ENCODE measurements at places on chromosomes 3 and 15.

GRCh38 chr3:123528130-123528529 lies 56.7 kb downstream of the HACD2 start:
- DNase-seq: no peak

DNA sequence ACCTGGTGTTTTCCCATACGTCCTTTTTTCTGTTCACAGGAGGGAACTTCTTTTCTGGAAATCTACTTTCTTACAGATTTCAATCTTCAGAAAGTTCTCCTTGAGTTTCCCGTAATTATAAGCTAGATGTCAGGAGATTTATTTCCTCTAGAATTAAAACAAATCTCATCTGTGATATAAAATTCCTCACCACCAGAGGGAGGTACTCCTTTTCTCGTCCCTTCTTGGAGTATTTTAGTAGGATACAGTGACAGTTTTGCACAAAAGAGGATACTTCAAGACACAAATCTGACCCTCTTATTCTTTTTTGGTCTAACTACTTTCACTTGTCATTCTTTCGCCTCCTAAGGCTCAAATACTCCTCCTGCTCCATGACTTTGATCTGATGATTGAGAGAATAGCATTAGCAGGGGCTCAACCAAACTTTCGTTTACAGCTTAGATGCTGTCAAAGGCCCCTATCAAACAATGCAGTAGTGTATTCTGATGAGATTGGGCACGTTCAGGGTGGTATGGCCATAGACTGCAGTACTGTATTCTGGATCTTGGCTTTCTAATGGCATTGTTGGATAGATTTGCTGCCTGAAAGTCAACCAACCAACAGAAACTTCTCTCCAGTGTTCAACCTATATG lies 38.0 kb downstream of the TMEM41A start:
- DNase-seq: no peak

DNA sequence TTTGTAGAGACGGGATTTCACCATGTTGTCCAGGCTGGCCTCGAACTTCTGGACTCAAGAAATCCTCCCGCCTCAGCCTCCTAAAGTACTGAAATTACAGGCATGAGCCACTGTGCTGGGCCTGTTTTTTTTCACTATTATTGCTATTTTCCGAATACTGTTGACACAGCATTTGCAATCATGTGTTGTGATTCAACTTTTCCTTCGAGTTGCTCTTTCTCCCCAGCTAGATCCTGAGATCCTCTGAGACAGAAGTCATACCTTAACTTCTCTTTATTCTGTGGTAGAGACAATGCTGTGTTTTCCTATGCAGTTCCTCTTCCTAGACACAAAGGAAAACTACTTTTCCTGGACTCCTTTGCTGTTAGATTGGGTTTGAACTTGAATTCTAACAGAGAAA lies 46.4 kb upstream of the USP3 start:
- no peak for DNase-seq

DNA sequence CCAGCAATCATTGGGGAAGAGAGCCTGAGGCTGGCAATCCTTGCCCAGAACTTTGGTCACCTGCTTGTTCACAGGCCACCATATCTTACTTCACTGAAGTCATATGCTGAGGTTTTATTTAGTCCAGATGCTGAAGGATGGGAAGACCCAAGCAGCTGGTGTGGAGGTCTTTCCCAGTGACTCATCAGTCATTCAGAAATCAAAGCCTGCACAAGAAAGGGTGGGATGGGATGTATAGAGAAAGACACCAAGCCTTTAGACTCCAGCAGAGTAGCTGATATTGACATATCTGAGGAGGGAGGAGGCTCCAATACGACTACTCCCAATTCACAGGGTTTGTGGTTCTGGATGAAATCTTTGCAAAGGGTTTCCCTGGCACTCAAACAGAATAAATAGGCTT lies 13.0 kb upstream of the PHLDB2 start:
- no peak for DNase-seq

DNA sequence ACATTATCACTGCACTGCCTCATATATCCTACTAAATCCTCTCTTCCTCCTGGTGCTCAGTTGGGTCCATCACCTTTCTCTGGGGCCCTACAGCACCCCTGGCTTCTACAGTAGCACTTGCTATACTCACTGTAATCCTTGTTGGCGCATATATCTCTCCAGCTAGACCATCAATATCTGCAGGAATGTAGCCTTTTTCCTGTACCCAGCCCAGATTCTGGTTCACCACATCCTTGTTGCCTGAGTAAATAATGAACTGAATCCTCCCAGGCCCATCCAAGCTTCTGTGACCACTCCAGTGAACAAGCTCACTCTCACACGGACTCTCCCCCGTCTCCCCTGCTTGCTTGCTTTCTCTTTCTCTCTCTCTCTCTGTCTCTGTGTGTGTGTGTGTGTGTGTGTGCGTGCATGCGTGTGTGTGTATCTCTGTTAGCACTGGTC lies 62.5 kb upstream of the LIPC start:
- DNase-seq: no peak

DNA sequence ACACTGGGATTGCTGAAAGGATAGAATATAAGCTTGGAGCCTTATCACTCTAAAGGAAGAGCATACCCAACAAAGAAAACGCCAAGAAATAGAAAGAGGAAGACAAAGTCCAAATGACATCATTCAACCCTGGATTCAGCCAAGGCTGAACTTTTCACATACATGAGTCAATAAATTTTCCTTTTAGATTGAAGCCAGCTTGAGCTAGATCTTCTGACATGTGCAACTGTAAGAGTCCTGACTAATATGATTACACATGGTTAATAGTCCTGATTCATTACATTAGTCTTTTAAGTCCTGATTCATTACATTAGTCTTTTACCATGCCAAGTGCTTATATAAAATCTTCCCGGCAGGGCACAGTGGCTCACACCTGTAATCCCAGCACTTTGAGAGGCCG lies 13.6 kb upstream of the DENND6A start:
- no peak for DNase-seq

DNA sequence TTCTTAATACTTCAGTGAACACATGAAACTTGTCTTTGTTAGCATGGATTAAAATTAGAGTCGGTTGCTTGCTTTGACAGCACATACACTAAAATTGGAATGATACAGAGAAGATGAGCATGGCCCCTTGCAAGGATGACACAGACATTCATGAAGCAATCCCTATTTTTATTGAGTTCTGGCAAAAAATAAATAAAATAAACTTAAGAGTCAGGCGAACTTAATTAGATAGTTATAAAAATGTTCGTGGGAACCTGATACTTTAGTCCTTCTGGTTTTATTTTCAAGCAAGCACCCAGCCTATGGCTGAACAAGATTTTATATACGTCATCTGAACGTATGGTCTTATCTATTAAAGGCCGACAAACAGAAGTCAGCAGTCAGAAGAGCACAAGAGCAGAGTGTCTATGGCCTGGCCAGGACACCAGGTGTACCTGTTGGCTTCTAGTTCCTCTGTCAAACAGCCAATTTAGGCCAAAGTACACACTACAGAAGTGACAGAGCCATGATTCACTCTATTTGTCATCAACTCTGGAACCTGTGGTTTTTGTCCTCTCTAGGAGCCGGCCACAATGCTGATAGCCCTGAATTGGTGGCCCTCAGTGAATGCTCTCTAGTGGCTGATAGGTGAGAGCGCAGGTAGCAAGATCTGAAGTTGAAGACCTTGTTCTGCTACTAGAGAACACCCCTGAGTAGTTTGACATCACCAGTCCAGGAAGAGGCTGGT lies 64.3 kb downstream of the LEO1 start:
- peak; percentile 71 for DNase-seq

DNA sequence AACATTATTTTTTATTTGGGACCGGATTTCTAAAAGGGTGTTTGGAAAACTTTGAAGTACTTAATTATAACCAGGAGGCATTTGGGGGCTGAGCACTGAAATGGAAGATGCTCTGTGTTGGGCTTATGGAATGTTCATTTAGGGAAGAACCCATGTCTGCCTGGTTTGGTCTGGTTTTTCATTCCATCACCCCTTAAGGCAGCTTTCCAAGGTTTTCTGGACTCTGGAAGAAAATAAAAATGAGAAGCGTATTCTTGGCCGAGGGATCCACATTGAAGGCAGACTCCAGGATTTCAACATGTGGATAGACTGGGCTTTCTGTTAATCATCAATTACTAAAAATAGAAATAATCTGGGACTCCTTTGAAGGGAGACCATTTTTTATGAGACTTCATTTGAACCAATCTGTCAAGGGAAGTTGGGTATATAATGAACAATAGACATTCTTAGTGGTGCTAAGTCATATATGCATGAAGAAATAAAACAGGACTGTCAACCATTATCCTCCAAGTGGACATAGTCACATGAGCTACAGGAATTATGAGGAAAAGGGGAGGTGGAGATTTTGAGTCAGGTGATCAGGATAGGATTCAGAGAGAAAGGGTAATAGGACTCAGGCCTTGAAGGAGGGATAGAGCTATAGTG lies 270.5 kb upstream of the ADAMTS9 start:
- no peak for DNase-seq

DNA sequence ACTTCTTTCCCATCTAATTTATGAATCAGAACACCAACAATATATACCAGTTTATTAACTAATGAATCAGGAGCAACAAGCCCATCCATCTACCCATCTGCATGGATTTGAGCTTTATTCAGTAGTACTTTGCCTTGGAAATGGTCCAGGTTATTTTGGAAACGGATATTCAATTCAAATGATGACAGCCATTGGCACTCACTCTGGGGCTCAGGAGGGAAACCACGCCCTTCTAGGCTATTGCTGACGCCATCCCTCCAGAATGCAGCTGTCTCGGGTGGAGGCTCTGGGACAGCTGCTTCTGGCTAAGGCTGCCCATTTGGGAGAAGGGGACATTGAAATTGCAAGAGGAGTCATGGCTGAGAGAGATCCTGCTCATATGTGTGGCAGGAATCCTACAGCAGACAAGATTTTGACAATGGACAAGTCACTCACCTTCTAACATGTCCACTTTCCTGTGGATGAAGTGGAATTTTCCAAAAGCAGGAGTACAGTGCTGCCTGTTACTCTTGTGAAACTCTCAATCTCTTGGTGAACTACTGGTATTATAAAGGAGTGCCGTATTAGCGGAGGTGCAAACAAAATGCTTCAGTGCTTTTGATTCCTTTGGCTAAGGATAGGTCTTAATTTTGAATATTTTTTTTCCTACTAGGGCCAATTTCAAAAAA lies 29.3 kb upstream of the TRAK1 start:
- DNase-seq: no peak

GRCh38 chr3:53729618-53730017 lies 116.6 kb downstream of the CHDH start:
- no peak for DNase-seq

DNA sequence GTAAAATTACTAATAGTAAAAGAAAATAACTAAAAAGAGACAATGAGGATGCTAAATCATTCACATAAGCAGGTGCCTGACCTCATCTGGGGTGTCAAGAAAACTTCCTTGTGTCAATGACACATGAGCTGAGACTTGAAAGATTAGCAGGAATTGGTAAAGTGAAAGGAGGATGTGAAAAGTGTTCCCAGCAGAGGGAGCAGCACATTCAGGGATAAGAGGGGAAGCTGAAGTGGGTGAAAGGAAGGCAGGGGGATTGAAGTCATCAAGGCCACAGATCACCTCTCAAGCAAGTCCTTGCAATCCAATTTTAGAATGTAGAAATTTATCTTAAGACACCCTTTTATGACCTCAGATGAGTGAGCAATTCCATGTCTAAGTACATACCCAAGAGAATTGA lies 60.2 kb upstream of the ACP3 start:
- DNase-seq: peak; percentile 11

DNA sequence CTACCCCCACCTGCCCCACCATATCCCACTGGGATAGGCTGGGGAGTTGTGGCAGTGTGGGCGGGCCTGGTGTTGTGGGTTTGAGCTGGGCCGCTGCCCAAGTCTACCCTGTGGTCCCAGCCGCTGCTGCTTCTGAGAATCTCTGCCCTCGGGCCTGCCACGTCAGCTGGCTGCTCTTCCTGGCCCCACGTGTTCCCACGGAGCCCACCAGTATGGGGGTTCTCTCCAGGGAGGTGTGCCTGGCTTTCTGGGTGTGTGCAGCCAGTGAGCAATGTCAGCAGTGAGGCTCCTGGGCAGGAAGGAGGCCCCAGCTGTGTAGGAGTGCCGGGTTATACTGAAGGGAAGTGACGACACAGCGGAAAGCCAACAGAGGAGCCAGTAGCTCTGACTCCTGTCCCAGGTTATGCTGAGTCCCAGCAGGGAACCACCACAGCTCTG lies 10.5 kb downstream of the GNAI2 start:
- DNase-seq: no peak

DNA sequence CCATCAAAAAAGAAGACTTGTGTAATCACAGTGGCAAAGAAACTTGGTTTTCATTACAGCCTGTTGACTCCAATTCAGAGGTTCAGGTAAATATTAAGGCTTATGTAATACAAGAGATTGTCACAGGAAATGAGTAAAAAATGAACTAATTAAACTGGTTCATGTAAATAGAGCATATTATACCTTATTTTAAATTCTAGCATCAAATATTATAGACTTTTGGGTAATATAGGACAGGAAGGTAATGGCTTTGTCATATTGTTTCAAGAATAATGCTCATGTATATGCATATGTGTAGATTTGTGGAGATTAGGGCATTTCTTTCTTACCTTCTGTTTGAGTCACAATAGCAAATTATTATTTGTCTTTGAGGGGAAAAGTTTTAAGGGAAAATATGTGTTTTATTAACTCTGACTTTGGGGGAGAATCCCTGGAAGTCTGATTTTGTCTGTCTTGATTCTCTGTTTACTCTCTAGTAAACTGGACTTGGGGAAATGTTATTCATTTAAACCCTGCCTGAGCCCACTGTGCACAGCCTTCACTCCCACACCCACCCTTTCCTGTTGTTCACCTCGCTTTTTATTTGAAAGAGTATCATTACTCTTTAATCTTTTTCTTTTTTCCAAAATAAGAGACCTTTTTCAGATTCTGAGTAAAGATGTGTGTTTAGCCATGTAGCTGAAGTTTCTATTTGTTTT lies 43.0 kb downstream of the RASA2 start:
- no peak for DNase-seq

DNA sequence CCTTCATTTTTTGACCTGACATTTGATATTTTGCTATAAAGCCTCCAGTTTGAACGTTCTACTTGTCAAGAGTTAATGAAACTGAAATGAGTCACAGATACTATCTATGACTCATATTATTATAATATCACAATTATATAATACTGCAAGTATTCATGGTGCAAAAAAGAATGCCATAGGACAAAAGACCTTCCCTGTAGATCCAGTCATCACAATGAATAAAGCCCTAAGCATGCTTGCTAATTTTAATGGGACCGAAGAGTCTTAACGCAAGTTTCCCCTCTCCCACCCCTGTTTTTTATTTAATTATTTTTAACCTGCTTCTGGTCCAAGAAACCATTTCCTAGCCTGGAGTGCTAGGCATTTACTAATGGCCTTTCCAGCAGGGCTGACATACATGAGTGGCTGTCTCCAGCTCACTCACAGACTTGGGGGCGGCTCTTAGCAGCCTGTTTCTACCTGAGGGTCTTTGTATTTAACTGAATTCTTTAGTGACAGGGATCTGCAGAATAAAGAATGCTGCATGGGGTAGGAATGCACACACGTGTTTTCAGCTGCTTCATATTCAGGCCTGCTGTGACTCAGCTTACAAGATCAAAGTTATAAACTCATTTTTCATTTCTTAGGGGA lies 61.2 kb downstream of the THBS1 start:
- no peak for DNase-seq

Data from DMS153 (cell line).